Lung microvascular endothelial cell (primary cell): ENCODE measurements at places on chromosomes 11 and 22.

DNA sequence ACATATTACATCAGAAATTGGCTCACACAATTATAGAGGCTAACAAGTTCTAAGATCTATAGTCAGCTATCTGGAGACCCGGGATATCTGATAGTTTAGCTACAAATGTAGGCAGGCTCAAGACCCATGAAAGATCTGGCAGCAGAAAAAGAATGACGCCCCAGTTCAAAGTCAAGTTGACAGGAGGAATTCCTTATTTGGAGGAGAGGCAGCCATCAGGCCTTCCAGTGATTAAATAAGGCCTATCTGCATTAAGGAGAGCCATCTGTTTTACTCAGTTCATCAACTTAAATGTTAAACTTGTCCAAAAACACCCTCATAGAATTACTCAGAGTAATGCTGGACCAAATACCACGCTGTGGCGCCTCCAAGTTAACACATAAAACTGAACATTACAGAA lies 1402.6 kb downstream of the FAM181B start:
- no peak for DNase-seq

- no peak for DNase-seq
These were observed 4.7 kb downstream of the FOSL1 start for GRCh38 chr11:65895482-65895981.

- no peak for DNase-seq
These were observed 63.5 kb downstream of the MRTFA start for GRCh38 chr22:40572976-40573375.

- DNase-seq, result no peak
These were observed 110.2 kb downstream of the TENM4 start for GRCh38 chr11:79330651-79331050.

DNA sequence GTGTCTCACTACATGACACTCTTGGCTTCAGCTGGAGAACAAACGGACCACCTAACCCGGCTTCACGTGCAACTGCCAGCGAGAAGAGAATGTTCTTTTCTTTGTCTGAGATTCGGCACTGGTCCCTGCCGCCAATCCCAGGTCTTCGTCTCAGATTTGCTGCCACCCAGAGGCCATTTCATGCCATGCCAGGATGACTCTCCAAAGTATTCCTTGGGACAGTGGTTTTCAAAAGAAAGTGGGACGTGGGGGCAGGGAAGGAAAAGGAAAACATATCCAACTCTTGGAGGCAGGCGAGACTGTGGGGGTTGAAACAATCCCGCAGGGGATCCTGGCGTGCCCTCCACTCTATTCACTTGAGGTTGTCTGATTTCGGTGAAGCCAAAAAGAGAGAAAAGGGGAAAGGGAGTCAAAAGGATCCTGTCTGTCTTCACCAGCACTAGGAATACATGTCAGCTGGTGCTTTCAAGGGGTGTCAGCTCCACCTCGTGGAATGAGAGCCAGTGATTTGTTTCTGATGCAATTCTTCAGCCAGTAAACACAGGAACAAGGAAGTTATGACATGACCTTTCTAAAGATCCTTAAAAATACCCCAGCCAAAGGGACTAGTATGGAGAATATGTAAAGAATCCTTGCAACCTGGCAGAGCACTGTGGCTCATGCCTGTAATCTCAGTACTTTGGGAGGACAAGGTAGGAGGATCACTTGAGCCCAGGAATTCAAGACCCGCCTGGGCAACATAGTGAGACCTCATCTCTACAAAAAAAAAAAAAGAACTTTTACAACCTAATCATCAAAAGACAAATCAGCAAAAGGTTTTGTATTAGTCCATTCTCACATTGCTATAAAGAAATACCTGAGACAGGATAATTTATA lies 41.0 kb upstream of the APLNR start:
- DNase-seq, result peak; percentile 90

- no peak for DNase-seq
These were observed 429.0 kb downstream of the SOX6 start for GRCh38 chr11:15927196-15927863.

- DNase-seq, result no peak
These were observed 1.7 kb downstream of the EXPH5 start for GRCh38 chr11:108591893-108592292.

GRCh38 chr11:96217206-96217605 lies 125.8 kb downstream of the MAML2 start:
- DNase-seq, result no peak

- DNase-seq, result peak; percentile 67
These were observed 21.7 kb downstream of the SLC43A1 start for GRCh38 chr11:57493507-57494503.
